ENCODE measurements at places on chromosomes 7 and 10.

GRCh38 chr10:101103430-101103829 lies 27.7 kb upstream of the TLX1 start:
- DNase-seq, result no peak

DNA sequence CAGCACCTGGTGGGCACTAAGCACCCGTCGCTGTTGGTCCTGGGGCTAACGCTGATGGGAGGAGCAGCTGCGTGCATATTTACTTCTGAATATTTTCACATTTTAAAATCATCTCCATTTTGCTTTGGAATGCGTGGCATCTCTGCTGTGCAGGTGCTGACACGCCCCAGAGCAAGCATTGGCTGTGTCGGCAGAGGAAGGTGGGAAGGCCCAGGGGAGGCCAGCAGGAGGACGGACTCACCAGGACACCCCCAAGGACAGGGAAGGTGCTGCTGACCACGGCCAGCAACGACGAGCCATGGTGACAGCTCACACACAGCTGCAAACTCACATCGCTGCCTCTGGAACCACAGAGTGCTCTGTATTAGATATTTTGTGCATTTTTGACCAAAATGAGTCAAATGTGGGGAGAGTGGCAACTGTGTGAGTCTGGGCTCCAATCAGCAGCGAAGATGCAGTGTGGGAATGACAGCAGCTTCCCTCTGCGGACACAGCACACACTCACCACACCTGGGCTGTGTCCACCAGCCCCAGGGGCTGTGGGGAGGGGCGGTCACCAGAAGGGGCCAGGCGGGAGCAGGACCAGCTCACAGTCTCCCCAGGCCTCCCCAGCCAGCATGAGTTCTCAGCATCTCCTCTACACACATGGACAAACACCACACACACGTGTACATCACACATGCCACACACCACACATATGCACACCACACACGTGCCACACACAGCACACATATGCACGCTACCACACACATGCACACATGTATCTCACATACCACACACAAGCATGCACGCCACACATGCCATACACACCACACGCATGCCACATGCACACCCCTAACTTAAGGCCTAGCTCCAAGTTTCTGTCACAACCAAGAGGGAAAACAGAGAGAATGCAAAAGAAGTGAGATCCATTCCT lies 58.2 kb downstream of the PTPRN2 start:
- no peak for DNase-seq

GRCh38 chr7:115410972-115411686 lies 489.2 kb downstream of the MDFIC start:
- no peak for DNase-seq

DNA sequence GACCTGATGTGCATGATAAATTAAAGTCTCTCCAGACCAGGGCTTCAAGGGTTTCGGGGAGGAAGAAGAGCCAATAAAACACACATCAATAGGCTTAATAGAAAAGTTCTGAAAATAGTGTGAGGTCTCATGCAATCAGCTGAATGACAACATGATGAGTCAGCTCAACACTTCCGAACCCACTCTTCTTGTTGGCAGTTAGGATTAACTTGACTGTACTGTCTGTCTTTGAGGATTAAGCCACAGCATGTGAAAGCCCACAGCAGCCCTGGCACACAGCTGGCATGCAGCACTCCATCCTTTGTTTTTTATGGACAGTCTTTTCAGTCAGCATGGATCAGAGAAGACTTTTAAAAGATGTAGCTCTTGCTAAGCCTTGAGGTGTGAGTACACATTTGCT lies 526.9 kb upstream of the VSTM2A start:
- DNase-seq, result no peak

- DNase-seq, result no peak
Observed at GRCh38 chr10:119549247-119549999, 6.9 kb upstream of the RGS10 start.

GRCh38 chr10:128073890-128074289 lies 52.3 kb downstream of the MKI67 start:
- DNase-seq, result no peak

DNA sequence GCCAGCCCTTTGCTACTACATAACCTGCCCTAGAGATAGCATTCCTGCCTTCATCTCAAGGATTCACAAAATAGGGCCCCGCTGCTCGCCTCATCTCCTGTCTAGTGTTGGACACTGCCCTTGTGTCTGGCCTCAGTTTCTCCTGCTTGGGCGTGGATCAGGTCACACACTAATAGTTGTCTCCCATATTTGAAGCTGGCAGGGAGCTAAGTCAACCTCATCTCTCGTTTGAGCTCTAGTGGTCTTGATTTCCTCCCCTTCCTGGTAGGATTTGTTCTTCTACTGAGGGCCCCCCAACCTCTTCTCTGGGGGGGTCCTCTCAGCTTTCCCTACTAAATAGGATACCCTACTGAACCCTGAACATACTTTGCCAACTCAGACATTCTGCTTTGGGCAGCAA lies 42.2 kb downstream of the ADCYAP1R1 start:
- DNase-seq, result no peak

GRCh38 chr7:105731042-105731441 lies 145.4 kb downstream of the ATXN7L1 start:
- DNase-seq, result no peak

- no peak for DNase-seq
Observed at GRCh38 chr7:158029509-158029908, 558.1 kb downstream of the PTPRN2 start.

GRCh38 chr10:92751534-92751811 lies 61.7 kb downstream of the HHEX start:
- DNase-seq, result no peak

GRCh38 chr7:87220734-87221215 lies 1.2 kb upstream of the TMEM243 start:
- DNase-seq, result no peak

DNA sequence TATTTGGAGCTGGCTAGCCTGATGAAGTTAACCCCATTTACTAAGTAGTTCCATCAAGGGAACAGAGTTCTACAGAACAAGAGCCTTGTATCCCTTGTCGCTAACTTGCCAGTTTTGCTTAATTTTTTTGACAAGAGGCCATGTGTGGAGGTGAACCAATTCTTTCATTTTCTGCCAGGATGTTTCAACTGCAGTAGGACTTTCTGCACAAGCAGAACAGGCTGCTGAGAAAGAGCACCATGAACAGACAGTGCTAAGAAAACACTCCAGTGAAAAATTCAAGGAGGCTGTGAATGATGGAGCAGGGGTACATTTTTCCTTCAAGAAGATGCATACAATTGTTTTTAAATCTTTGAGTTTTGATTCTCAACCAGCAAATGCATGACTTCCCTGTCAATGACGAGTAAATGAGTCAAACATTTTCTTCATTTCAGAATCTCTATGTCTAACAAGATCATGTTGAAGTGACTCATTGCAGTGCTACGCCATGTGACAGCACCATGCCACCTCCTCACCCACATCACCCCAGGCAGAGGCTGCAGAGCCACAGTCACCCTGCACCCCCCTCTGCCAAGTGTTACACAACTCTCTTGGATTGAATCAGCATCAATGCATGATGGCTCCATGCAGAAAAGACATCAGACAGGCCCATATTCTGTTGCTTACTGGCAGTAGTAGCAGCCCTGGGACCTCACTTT lies 193.1 kb downstream of the COBL start:
- peak; percentile 79 for DNase-seq

GRCh38 chr7:16033233-16033632 lies 346.8 kb upstream of the MEOX2 start:
- DNase-seq, result no peak

- DNase-seq, result no peak
Observed at GRCh38 chr7:133846203-133846945, 280.8 kb upstream of the LRGUK start.

- no peak for DNase-seq
Observed at GRCh38 chr7:94525923-94526322, 16.3 kb downstream of the CASD1 start.

- no peak for DNase-seq
Observed at GRCh38 chr10:69069090-69070042, 18.5 kb upstream of the SRGN start.

DNA sequence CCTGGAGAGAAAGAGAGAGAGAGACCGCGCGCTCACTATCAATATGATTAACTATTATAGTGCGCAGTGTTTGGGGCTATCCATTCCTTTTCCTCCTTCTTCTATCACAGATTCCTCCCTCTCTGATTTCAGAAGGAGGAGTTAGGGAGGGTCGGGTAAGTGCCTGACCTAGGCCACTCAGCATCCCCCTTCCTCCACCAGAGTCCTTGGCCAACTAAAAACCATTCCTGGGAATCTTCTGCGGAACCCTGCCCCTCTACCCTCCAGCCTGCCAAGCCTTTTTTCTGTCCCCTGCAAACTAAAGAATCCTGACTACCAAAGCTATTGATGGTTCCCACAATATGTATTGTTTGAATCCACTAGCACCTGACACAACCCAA lies 256.2 kb upstream of the NFE2L3 start:
- DNase-seq, result no peak

DNA sequence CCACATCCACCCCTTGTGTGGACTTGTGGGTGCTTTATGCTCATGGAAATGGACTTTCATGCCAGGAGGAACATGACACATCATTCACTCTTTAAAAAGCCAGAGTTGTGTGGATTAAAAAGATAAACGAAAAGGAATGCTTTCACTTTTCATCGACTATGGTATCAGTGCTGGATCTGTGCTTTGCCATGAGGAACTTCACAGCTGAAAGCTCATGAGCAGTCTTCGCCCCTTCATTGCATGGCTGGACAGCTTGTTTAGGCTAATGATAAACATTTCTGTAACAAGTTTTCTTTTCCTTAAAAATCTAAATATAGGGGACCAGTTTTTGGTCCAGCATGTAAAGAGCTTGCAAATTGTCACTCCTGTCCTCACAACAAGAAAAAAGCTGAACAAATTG lies 173.6 kb upstream of the NPS start:
- no peak for DNase-seq

DNA sequence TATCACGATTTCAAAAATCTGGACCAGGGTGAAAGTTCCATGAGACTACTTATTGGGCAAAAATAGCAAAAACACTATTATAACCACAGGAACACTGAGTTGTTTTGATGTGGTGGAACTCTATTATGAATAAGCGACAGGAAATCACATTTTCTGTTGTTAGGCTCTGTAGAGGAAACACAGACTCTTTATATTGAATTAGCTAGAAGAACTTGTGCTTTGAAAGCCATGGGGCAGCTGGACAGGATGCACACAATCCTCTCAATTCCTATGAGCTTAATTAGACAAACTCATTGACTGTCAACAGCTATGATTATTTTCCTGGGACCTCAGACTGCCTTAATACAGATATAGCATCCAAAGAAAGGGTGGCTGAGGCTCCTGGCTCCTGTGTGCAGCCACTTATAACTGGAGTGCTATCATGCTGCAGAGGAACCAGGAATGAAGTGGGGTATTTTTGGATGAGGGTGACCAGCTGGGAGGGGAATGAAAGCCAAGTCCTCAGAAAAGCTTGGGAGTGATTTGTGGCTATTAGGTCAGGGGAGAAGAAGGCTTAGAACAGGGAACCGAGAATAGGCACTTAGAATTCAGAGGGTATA lies 657.3 kb downstream of the TYW1 start:
- DNase-seq, result no peak

DNA sequence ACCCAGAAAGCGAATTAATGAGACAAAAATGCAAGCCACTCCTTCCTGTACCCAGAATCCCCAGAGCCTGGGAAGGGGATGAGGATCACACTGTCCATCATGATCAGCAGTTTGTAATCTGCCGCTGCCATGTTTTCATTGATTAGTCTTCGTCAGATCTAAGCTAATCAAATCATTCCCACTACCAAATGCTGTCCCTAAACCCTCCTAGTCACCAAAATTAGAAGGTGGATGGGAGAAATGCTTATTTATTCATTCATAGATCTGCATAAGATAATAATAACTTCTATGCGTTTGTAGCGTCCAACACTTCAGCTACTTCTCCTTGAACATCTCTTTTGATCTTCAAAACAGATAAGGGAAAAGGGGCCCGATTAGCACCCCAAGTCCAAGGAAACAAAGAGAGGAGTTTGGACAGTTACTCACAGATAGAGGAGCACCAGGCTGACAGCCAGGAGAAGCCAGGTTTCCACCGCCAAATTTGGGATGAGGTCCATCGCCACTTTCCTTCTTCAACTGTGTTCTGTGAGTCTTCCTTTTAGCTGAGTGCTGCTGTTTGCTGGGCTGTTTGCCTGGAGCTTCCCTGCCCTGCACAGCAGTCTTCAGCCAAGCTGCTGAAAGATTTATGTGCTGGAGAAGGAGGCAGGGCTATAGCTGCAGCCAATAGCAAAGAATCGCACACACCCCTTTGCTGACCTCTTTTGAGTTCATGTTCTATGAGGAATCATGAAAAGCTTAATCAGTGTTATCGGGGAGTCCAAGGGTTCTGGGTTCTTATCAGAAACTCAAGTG lies at the start of gene CYP3A5:
Gene CYP3A5, minus strand, starts transcription at position 597 of the 792 bp plus-strand sequence. Its CDS starts 100 bp downstream, at position 497.
- peak; percentile 20 for DNase-seq

GRCh38 chr7:159008417-159008816 lies 136.2 kb downstream of the VIPR2 start:
- DNase-seq, result no peak

- no peak for DNase-seq
Observed at GRCh38 chr10:11156480-11156879, 138.8 kb downstream of the CELF2 start.

GRCh38 chr7:138666385-138666784 lies 34.8 kb downstream of the SVOPL start:
- DNase-seq, result no peak

- peak; percentile 15 for DNase-seq
Observed at GRCh38 chr7:66847879-66848790, 72.9 kb upstream of the TMEM248 start.

DNA sequence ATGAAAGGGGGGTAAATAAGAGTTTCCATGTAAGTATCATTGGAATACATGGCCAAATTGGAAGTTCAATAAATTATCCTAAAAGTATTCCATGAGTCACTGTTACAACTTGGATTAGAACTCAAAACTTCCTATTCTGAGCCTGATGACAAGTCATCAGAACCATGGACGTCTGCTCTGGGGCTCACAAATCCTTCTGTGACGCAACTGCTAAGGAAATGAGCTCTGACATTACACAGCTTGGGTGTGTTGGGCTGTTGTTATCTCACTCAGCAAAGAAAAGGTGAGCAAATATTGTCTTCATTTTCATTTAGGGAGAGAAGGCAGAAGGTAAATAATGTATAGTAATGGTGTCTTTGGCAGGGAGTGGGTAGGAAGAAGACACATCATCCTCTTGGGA lies 214.8 kb upstream of the ADO start:
- DNase-seq, result no peak
